ENCODE measurements at places on chromosomes 2 and 18.

GRCh38 chr2:219000569-219000960 lies 7.3 kb upstream of the CRYBA2 start:
- no peak for DNase-seq

DNA sequence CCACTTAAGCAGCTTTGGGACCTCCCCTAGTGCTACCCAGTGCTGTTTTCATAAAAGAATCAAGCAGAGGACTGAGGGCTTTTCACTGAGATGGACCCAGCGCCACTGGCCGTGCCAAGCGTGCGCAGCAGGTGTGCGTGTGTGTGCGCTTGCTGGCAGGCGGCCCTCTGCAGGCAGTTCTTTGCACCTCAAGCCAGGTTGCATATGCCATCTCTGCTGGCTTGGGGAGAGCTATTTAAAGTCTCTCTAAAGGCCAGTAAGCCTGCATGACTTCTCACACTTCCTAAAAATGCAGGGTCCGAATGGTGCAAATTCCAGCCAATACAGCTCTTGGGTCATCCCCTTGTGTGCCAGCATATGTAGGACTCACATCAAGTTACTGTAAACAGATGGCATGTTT lies 255.5 kb downstream of the RNF152 start:
- peak; percentile 16 for DNase-seq

GRCh38 chr2:3604207-3604877 lies 9.4 kb downstream of the COLEC11 start:
- DNase-seq: no peak

- no peak for DNase-seq
Measured at GRCh38 chr2:100137866-100138570, 4.4 kb downstream of the AFF3 start.

DNA sequence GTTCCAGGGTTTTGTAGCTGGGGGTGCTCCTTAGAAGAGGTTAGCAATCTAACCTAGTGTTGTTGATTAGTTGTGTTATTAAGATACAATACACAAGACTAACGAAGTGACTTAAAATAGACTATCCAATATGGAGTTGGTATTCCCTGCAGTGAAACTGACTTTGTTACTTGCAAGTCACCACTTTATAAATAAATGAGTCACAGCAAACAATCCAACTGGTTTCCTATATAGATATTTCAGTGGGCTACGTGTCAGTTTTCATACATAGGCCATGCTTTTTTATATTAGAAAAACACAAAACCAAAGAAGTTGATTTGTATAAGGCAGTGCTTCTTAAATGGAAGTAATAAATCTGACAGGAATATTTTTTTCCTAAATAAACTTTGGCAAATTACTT lies 274.0 kb downstream of the CAMKMT start:
- DNase-seq: no peak

GRCh38 chr18:6751222-6751621 lies 21.7 kb downstream of the ARHGAP28 start:
- no peak for DNase-seq

- DNase-seq: no peak
Measured at GRCh38 chr2:221074238-221074637, 497.9 kb downstream of the EPHA4 start.

GRCh38 chr2:120708944-120709607 lies 26.6 kb upstream of the GLI2 start:
- no peak for DNase-seq

- DNase-seq: no peak
Measured at GRCh38 chr2:113012436-113013335, 7.4 kb downstream of the IL36A start.

DNA sequence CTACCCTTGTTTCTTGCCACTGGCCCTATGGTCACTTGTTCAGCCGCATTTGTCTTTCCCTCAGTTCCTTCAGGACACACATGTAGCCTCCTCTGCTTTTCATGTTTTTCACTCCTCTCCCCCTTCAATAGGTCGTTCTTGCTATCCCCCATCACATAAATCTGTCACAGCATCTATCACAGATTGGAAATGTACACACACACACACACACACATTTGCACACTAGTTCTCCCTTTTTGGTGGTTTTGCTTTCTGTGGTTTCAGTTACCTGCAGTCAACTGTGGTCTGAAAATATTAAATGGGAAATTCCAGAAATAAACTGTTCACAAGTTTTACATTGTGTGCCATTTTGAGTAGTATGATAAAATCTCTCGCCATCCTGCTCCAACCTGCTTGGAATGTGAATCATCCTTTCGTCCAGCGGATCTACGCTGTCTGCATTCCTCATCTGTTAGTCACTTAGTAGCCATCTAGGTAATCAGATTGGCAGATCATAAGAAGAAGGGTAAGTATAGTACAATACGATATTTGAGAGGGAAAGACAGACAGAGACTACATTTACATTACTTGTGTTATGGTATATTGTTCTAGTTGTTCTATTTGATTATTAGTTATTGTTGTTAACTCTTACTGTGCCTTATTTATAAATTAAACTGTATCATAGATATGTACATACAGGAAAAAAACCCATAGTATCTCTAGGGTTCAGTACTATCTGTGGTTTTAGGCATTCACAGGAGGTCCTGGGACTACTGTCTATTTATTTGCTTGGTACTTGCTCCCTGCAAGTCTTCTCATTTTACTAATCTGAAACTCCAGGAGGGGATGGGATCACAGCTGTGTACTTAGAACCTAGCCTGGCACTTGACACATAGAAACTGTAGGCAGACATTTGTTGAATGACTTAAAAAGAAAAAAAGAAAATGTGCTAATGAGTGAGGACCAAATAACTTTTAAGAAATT lies 86.1 kb upstream of the PNPT1 start:
- DNase-seq: no peak

DNA sequence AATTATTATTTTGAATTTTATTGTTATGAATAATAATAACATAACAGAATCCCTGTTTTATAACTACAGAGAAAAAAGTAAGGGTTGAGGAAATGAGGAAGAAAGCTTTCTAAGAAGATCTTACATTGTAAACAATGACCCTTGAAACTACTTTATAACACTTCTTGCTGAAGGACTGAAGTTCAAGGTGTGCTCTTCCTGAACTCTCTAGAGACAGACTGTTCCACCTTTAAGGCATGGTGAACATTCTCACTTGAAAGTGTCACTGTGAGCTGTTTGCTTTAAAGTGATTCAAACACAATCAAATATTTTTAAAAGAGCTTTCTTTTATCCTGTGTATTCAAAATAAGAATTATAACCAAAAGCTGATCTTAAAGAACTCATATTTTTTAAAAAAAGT lies 131.5 kb downstream of the DNAH7 start:
- DNase-seq: no peak

GRCh38 chr2:96131152-96131812 lies 7.0 kb downstream of the ASTL start:
- no peak for DNase-seq

GRCh38 chr2:8030573-8031303 lies 651.1 kb upstream of the ID2 start:
- DNase-seq: no peak

DNA sequence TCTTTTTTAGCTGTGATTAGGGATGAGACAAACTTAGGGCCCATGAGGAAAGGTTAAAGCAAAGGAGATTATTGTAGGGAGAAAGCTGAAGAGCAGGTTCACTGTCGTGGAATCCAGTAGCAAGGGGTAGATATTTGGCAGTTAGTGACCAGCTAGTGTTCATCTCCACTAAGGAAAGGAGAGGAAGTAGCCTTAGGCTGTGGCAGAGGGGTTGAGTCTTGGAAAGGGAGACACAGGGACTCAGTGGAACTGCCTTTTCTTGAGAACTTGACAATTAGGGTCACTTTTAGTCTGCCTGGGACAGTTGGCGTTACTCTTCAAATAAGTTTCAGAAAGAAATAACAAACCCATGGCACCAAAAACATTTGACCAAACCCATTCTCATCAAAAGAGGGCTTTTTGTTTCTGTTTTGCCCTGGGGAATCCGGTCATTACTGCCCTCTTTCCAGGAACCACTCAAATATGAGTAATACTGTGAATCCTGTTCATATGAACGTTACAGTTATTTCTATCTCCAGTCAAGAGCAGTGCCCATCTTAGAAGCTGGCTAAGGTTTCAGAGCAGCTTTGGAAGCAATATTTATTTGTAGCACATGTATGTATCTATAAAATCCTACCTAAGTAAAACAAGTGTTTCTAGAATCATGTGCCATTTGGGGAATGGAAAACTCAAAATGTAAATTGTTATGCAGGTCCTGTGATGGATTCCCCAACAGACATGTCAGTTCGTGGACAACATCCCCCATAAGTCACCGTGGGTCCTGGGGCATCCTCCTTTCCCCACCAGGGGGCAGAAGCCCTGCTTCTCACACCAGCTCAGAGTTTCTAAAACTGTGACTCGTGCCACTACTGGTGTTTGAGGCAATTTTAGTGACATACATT lies 77.3 kb upstream of the PHLPP1 start:
- DNase-seq: no peak

- no peak for DNase-seq
Measured at GRCh38 chr2:200466425-200467418, 43.1 kb downstream of the KCTD18 start.

- no peak for DNase-seq
Measured at GRCh38 chr18:75161256-75162028, 47.5 kb downstream of the PTGR3 start.

- DNase-seq: no peak
Measured at GRCh38 chr2:32745191-32745590, 117.3 kb downstream of the TTC27 start.

- DNase-seq: no peak
Measured at GRCh38 chr2:128596396-128597120, 277.9 kb upstream of the HS6ST1 start.

DNA sequence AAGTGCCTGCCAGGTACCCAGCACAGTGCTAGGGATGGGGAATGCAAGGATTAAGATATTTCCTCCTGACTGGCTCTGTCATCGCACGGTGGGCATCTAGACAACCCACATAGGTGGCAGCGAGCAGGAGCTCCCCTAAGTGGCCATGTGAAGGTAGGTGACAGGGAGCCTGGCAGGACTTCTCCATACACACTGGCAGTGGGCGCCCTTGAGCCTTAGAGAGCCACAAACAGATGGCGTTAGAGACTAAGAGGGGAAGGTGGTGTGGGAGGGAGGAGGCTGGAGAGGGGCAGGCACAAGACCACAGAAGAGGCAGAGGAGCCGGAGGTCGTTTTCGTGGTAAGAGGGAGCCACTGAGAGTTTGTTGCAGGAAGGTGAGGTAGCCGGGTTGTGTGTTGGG lies 15.2 kb downstream of the PRELID3A start:
- peak; percentile 77 for DNase-seq

DNA sequence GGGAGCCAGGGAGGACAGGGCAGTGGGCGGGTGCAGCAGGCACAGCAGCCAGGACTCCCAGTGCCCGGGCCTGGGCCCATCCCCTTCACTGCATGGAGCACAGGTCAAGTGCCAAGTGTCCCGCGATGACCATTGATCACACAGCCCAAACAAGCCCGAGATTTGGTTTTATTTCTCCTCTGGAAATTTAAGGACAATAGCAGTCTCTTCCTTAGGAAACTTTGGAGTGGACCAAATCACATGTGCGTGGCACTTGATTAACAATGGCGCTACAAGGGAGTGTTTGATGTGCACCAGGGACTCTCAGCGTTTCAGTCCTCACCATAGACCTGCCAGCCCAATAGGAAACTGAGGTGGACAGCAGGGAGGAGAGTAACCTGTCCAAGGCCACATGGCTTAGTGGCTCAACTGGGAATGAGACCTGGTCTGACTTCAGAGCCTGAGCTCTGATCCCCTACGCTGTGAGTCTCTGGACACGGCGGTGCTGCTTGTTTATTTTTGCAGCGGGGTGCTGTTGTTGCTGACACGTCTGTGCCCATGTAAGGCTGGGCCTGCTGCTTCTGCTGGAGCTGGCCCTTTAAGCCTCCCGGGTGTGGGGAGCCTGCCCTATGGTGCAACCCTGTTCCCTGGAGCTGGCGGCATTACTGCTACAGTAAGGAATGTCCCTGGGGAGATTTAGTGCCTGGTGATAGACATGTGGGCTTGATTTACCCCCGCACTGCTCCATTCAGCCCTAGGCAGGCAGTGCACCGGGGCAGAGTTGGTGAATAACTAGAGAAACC lies 194.2 kb downstream of the INHBB start:
- DNase-seq: no peak

All from NCI-H524 treated with DMSO at 0.1 percent for 48 hours (cell line).